ENCODE measurements at places on chromosomes 11 and 22.

DNA sequence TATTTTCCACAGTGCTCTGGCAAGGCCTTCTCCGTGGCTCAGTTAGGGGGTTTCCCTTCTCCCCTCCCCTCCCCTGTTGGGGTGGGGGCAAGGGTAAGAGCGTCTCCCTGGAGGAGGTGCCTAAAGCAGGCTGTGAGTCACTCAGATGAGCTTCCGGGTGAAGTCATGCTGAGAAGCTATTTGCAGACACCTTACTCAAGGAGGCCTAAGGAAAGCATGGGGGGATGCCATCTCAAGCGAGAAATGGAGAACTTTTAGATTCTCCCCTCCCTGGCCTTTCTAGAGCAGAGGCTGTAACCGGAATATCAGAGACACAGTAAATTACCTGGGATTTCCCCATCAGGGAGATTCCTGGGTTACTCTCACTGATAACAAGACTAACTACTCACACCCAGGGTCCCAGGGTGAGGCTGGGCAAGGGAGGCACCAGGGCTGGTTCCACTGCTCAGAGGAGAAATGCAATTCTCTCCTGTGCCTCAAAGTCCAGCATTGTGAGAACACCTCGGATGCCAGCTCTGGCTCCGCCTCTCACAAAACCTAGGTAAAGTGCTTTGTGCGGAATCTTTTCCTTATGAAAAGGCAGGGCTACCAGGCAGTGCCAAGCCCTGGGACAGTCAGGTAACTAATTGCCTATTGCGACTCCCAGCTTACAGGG, 123.6 kb downstream of the ABTB2 start:
- peak; percentile 41 for DNase-seq

- no peak for DNase-seq
These were observed 31.6 kb downstream of the NTM start for GRCh38 chr11:131402040-131402439.

GRCh38 chr11:132036746-132037466, 666.5 kb downstream of the NTM start:
- DNase-seq: no peak

- DNase-seq: no peak
These were observed 53.7 kb downstream of the UBASH3B start for GRCh38 chr11:122709039-122709760.

- no peak for DNase-seq
These were observed 6.9 kb upstream of the OSBPL5 start for GRCh38 chr11:3171931-3172560.

GRCh38 chr22:20448630-20449029, 11.0 kb upstream of the SCARF2 start:
- no peak for DNase-seq

DNA sequence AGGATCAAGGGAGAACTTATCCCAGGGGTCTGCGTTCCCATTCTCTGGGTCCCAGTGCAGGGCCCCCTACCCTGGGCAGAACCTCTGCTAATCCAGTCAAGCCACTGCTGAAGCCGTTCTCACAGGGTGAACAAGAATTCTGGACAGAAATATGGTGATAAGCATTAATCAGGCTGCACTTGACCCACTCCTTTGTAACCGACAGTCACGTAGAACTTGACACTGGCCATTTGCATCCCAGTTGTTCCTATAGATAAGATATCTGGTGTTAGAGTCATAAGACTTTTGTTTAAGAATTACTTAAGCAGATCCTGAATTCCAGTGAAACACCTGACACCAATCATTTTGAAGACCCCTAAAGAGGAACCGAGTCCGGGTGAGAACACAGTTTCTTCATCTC, 107.5 kb upstream of the THY1 start:
- no peak for DNase-seq

GRCh38 chr11:129695571-129696308, 119.9 kb upstream of the TMEM45B start:
- DNase-seq: peak; percentile 42

DNA sequence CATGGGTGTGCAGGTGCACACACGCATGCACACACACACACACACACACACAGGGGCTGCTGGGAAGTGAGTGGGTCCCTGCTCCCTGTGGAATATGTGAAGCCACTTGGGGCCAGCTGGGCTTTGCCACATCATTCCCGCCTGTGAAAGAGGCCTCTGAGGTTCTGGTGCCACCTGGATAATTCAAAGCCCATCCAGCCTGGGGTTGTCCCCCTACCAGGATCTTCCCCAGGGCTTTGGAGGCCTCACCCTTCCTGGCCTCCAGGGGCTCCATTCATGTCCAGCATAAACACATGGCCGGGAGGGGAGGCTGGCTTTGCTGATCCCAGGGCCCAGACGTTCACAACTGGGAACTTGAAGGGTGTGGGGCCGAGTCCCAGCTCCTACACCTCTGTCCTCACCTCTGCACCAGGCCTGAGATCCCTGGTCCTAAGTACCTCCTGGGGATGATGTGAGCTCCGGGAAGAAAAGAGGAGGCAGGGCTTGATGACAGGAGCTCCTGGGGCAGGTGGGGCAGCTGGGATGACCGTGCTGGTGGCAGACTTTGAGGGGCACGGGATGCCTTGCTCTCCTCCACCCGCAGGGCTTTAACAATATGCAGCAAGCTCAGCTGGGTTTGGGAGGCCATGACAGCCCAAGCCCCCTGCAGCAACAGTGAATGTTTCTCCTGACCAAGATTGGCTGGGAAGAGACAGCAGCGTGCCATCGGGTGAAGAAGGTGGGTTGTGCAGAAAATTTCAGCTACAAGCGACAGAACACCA, 14.2 kb downstream of the LINC01488 start:
- DNase-seq: no peak

- no peak for DNase-seq
These were observed 48.7 kb downstream of the KCNQ1OT1 start for GRCh38 chr11:2651054-2651617.

DNA sequence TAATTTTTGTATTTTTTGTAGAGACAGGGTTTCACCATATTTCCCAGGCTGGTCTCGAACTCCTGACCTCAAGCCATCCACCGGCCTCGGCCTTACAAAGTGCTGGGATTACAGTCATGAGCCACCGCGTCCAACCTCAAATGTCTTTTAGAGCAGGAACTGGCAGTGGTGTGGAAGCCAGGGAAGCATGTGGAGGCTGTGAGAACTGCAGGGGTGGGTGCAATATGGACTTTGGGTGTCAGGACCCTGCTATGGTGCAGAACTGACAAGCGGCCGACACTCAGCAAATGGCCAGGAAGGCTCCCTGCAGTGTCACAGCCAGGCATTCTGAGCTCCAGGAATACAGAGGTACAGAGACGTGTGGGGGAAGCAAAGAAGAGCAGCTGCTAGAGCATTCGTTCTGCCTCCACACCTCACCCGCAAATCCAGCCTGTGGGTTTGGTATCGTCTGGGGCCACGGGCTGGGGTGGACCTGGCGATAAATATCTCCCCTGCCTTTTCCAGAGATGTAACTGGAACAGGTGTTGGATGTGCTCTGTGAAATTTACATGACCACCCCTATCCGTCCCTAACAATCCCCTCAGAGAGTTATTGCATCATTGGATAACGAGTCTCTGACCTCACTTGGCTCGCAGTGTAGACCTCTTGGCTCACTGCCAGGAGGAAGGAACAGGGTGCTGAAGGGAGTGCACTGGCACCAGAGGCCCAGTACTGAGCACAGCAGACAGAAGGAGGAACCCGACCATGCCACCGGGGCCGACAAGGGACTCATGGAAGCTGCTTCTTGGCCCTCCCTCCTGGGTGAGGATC, 624.7 kb upstream of the B3GAT1 start:
- no peak for DNase-seq

- no peak for DNase-seq
These were observed 216.1 kb upstream of the NTM start for GRCh38 chr11:131154351-131154750.

DNA sequence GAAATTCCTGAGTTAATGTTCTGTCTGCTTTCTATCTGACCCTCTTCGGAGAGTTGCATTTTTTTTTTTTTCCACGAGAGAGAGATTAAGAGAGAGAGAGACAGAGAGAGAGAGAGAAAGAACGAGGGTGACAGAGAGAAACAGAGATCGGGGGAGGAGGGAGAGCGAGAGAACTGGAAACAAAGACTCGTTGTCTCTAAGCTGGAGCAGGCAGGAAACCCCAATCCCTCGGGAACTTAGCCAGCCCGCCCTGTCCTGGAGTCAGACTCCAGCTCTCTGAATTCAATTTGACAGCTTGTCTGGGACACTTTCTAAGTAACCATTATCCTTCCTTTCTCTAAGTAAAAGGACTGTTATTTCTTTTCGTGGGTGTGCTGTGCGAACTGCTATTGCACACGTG, 76.9 kb downstream of the KCNJ1 start:
- DNase-seq: no peak

Data from stimulated activated CD8-positive, alpha-beta memory T cell treated with anti-CD3 and anti-CD28 coated beads, Interleukin-7, amount 100 ng/mL, for 1 hour (primary cell).